ENCODE measurements at places on chromosomes 5 and 9. TPM values are rescaled to one million over a fixed set of nuclear protein-coding genes. Genes with fewer than 3 reads are reported as not detected.
A peak's percentile ranks its signal among the peaks of the same experiment; 100 is the strongest.

- DNase-seq = no peak
- H3K27ac ChIP-seq = no peak overlapping the region
- no peaks in the 10 kb centered on the region for H3K36me3 ChIP-seq
- no peaks in the 10 kb centered on the region for H3K27me3 ChIP-seq
These were observed 95.4 kb upstream of the ANXA1 start for GRCh38 chr9:73056245-73056644.

DNA sequence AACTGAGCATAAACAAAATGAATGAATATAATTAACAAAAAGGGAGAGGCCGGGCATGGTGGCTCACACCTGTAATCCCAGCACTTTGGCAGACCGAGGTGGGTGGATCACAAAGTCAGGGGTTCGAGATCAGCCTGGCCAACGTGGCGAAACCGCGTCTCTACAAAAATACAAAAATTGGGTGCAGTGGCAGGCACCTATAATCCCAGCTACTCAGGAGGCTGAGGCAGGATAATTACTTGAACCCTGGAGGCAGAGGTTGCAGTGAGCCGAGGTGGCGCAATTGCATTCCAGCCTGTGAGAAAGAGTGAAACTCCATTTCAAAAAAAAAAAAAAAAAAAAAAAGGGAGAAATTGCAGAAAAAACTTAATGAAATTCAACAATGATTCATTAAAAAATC lies 839.3 kb upstream of the CTNND2 start:
- no peaks in the 10 kb centered on the region for H3K27me3 ChIP-seq
- H3K4me3 ChIP-seq = no peak overlapping the region
- no peaks in the 10 kb centered on the region for H3K36me3 ChIP-seq
- H3K4me1 ChIP-seq = no peaks in the 10 kb centered on the region

DNA sequence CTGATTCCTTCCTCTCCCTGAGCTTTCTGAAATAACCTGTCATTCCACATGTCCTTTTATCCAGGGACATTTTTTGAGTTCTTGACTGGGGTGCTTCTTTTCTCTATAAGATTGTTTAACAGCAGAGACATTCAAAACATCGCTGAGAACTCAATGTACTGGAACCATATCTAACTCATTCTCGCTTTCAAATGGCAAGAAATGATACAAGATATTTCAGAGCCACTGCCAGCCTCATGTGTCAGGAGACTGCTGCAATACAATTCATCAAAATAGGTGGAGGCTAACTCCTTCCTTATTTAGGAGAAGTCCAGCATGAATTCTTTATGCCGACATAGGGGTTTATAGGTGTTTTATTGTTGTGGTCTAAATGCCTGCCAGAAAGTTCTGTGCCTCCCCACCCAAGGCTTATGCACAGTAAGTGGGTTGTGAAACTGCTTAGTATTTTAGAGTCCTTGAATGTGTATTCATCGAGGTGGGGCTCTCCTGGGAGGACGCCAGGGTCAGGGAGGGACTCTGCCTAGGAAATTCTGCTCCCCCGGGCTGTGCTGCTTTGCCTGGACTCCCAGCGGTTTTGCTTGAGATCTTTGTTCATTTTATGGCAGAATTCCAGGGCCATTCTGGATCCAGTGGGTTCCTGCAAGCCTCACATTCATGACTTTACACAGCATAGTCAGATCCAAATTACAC lies 53.9 kb downstream of the ZNF474 start:
- H3K27me3 ChIP-seq = no peaks in the 10 kb centered on the region
- H3K27ac ChIP-seq = no peak overlapping the region
- no peaks in the 10 kb centered on the region for H3K4me1 ChIP-seq
- H3K36me3 ChIP-seq = no peaks in the 10 kb centered on the region
- DNase-seq = no peak

GRCh38 chr9:107239474-107239873 lies 43.6 kb upstream of the RAD23B start:
- H3K27me3 ChIP-seq = no peaks in the 10 kb centered on the region
- H3K4me3 ChIP-seq = no peak overlapping the region
- H3K4me1 ChIP-seq = peaks cover 43% of the 10 kb centered on the region
- no peak overlapping the region for H3K27ac ChIP-seq
- peak; percentile 66 for DNase-seq

GRCh38 chr5:107554776-107555424 lies 115.8 kb downstream of the EFNA5 start:
- no peaks in the 10 kb centered on the region for H3K27me3 ChIP-seq
- H3K36me3 ChIP-seq = no peaks in the 10 kb centered on the region
- H3K27ac ChIP-seq = peak overlapping the region; percentile 96
- H3K4me3 ChIP-seq = no peak overlapping the region
- peaks cover 51% of the 10 kb centered on the region for H3K4me1 ChIP-seq

Gene ANKRD31
- 0.48 TPM for total RNA-seq

Gene CDKN2B-AS1
- total RNA-seq = 12.5 TPM

DNA sequence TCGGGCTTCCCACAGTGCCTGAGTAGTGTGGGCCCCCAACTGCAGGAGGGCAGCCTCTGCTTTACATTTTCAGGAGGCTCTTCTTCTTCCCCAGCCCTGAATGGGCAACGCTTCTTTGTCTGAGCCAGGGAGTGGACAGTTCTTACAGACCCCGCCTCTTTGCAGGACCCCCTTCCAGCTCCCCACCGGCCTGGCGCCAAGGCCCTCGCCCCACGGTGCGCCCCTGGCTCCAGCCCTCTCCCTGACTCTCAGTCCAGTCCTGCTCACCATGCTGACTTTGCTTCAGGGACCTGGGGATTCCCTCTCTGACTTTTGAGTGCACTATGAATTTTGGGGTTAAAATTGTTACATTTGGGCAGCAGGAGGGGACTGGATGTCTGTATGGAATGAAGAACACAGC lies 123.8 kb downstream of the HSD17B3 start:
- H3K27ac ChIP-seq = no peak overlapping the region
- no peaks in the 10 kb centered on the region for H3K4me1 ChIP-seq
- H3K27me3 ChIP-seq = peaks cover 94% of the 10 kb centered on the region
- H3K36me3 ChIP-seq = no peaks in the 10 kb centered on the region
- DNase-seq = no peak
- no peak overlapping the region for H3K4me3 ChIP-seq
